NCI-H446 treated with DMSO at 0.1 percent for 48 hours (cell line): ENCODE measurements at places on chromosomes 2 and 18.

DNA sequence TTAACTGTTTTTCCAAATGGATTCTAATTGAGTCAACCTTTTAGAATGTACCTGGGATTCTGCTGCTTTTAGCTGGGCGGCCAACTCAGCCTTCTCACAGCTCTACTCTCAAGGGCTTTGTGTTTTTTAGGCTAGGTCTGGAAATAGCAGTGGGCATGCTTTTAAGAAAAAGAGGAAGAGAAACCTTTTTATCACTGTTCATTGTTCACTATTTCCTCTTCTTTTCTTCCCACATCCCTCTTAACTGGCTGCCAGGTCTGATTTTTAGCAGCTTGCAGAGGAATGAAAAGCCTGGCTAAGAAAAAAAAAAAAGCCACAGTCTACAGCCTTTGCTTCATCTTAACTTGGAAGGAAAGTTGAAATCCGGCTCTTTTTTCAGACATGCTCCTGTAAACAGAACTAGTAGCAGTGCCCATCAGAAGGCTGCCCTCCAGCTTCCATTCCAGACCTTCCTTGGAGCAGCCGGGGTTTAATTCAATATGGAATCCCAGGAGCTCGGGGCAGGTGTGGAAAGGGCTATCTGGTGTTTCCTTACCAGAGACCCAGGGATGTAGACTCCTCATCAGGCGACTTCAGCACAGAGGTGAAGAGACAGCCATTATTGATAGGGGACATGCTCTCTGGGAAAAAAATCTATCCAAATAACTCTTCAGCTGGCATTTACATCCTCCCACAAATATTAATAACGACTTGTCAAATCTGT, 230.7 kb downstream of the MYO3B start:
- DNase-seq, result no peak

DNA sequence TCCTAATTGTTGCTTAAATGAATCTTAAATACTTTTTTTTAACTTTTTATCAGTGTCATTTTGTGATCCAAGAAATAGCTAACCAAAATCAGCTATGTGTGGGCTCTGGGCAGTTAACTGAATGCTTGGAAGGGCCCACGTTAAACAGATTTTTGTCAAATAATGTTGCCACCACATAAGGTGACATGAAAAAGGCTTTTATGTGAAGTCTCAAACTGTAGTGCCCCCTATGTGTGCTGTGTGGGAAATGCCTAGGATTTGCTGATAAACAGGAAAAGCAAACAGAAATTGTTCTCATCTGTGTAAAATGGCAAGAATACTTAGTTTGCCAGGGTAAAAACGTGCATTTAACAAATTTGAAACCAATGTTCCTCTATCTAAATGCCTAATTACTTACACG, 242.2 kb downstream of the ZNF516 start:
- DNase-seq, result no peak

- DNase-seq, result no peak
These were observed 3.8 kb downstream of the GBX2 start for GRCh38 chr2:236164201-236164924.

GRCh38 chr18:10148189-10148929, 234.5 kb downstream of the VAPA start:
- no peak for DNase-seq

- DNase-seq, result no peak
These were observed 55.1 kb upstream of the CD302 start for GRCh38 chr2:159853101-159853500.

- DNase-seq, result no peak
These were observed 58.0 kb downstream of the FHOD3 start for GRCh38 chr18:36355511-36355910.

GRCh38 chr2:18701981-18702380, 112.6 kb upstream of the NT5C1B start:
- DNase-seq, result no peak
